ENCODE measurements at places on chromosomes 12 and 14.
A peak's percentile ranks its signal among the peaks of the same experiment; 100 is the strongest.

GRCh38 chr14:71113376-71113775 lies 206.1 kb downstream of the PCNX1 start:
- DNase-seq: no peak

DNA sequence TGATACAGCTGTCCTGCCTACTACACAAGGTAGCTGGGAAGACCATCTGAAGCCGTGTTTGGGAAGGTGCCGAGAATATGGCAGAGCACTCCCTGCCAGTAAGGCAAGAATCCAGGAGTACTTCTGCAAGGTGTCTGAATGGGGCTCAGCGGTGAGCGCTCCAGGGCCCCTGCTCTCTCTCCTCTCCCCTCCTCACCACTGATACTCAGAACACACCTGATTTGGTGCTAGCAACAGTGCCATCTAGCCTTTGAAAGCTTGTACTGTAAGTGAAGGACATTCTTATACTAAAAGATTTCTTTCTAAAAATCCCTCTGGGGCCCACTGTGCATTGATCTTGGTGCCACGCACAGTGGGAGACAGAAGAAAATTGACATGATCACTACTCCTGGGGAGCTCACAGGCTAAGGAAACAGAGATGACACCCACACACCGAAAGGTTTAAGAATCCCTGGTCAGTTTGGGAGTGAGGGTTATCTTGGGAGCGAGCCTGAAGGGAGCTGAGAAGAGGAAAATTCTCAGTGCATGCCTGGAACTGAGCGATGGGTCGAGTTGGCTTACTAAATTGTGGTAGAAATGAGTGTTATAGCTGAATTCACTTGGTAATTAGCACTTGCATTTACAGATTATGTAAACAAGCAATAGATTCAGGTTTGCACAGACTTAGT lies 216.9 kb downstream of the NTF3 start:
- DNase-seq: no peak

GRCh38 chr12:50249464-50250182 lies 33.7 kb downstream of the LIMA1 start:
- no peak for DNase-seq

DNA sequence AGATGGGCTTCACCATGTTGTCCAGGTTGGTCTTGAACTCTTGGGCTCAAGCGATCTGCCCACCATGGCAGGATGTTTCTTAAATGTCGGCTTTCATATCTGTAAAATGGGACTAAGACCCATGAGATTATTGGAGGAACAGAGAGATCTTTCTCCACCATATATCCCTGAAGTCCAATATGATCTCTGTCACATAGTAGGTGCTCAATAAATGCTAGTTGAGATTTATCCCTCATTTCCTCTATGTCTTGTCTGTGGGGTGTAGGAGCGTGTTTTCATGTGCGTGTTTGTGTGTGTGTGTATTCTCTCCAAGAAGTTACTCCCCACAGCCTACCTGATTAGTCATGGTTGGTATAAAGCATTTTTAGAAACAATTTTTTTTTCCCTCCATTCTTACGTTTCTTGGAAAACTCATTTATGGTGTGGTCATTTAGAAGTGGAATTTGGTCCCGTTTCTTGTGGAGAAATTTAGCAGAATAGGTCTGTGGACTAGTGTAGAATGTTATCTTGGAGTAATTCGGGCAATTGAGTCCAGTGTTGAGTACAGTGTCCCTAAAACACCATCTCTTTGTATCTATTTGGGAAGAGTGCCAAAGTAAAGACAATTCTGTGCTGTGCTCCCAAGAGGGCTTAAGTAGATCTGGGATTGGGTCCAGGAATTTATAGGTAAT lies 4.3 kb downstream of the STRAP start:
- DNase-seq: no peak

DNA sequence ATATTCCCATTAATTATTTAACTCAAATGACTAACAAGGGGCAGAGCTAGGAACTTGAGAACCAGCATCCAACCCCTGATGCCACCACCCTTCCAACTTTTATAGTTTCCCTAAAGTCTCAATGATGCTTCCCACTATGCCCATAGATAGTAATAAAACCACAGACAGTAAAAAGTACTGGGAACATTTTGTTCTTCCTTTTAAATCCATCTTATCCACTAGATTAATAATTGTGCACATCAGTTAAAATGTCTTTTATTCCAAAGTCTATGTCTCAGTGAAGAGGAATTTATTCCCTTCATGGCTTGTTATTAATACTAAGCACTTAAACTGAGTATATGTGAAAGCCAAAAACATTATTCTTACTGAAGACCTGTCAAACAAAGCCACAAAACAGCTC lies 45.8 kb downstream of the SINHCAF start:
- DNase-seq: no peak

DNA sequence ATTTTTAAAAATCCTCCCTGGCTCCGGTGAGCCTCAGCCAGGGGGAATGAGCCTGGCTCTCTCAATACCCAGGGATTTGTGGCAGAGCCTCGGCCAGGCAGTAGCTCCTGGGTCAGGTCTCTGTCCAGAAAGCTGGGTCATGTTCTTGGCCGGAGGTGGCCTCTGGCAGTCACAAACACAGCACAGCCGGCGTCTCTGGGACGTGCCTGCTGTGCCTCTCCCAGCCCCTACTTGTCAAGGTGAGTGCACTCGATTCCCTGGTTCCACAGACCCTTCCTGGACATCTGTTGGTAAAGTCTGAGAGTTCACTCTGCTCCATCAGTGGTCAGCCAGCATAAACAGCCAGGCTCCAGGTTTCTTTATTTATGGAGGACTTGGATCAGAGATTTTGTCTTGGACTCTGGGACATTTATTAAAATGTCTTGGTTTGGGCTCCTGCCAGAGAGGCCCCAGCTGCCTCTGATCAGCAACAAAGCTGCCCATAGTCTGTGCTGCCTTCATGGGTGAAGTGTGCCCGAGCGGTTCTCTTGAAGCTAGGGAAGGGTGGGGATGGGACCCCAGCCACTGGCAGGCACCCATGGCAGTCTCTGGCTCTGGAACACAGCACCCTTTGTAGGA lies 56.7 kb downstream of the DGLUCY start:
- DNase-seq: peak; percentile 77

DNA sequence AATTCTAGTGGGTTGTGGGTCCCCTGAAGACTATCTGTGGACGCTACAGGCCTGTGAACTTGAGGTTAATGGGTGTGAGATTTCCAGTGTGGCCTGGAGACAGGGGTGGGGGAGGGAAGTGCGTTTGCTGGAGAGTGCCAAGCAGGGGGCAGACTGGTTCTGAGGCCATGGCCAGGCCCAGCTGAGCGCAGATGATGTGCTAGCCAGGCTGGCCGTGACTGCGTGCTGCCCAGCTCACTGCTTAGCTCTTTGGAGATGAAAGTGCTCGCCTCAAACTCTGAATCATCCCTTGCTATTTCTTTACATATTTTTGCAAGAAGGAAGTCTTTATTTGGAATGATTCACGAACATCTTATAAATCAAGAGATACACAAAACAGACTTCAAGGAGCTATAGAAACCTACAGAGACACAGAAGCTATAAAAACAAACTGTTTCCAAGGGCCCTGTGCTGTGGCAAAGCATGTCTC lies 75.2 kb upstream of the PLEKHG3 start:
- peak; percentile 52 for DNase-seq

DNA sequence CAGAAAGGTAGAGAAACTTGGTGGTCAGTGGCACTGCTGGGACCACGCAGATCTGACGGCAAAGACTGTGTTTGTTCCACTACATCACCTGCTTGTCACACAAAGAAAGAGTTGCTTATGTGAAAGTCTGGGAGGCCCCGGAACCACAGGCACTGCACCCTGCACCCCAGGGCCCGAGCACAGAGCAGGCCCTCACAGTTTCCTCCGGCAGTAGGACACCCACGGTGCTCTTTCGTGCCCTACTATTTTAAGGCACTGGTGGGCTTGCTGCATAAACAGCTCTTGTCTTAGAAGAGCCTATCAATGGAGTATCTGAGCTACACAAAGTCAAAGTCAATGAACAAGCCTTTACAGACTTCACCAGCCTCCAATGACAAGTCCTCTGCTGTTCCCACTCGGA lies 8.0 kb downstream of the LGMN start:
- no peak for DNase-seq

- no peak for DNase-seq
These were observed 26.0 kb downstream of the SCYL2 start for GRCh38 chr12:100293017-100293416.

DNA sequence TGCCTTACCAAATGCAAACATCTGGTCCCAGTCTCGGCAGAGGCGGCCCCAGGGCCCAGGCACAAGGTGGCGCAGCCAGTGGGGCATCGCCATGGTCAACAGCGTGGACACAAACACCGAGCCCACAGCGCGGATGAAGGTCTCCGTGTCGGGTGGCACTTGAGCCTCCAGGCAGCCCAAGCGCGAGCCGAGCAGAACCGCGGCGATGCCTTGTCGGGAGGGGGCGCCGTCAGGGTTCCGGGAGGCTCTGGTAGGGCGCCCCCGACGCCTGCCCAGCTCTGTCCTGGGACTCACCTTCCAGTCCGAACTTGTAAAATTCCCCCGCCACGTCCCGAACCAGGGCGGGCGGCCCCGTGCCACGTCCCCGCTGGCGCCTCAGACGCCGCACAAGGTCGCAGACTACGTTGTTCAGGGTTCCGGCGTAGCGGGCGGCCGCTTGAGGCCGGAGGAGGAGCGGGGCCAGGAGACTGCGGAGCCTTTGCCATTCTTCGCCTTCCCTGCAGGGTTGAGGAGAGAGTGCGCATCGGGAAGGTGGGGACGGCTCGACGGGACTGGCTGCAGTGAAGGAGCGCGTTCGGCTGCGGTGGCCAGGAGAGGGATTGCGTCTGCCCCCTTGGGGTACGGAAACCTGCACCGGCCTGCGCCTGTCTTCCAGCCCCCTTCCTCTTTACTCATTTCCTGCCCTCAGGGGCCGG lies 1.7 kb downstream of the CYP27B1 start:
- no peak for DNase-seq

- DNase-seq: no peak
These were observed 61.7 kb downstream of the BCL11B start for GRCh38 chr14:99210333-99210732.

DNA sequence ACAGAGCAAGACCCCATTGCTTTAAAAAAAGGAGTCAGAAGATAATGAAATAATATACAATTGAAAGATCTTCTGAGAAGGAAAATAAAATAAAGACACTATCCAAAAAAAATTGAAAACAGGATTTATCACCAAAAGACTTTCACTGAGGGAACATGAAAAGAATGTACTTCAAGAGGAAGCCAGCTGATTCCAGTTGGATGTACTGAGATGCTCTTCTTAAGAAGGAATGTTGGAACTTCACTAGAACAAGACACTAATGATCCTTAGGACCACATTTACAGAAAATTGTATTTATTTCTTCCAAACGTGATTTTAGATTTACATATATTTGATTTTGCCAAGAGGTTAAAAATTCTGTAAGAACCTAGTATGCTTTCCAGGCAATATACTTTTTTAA lies 65.6 kb upstream of the CNOT2 start:
- no peak for DNase-seq

Measured in posterior cingulate gyrus (tissue), 11 donors.